ENCODE measurements at places on chromosomes 11 and 22.
A peak's percentile ranks its signal among the peaks of the same experiment; 100 is the strongest.

GRCh38 chr11:67996051-67996450, 7.8 kb downstream of the UNC93B1 start:
- DNase-seq: no peak

DNA sequence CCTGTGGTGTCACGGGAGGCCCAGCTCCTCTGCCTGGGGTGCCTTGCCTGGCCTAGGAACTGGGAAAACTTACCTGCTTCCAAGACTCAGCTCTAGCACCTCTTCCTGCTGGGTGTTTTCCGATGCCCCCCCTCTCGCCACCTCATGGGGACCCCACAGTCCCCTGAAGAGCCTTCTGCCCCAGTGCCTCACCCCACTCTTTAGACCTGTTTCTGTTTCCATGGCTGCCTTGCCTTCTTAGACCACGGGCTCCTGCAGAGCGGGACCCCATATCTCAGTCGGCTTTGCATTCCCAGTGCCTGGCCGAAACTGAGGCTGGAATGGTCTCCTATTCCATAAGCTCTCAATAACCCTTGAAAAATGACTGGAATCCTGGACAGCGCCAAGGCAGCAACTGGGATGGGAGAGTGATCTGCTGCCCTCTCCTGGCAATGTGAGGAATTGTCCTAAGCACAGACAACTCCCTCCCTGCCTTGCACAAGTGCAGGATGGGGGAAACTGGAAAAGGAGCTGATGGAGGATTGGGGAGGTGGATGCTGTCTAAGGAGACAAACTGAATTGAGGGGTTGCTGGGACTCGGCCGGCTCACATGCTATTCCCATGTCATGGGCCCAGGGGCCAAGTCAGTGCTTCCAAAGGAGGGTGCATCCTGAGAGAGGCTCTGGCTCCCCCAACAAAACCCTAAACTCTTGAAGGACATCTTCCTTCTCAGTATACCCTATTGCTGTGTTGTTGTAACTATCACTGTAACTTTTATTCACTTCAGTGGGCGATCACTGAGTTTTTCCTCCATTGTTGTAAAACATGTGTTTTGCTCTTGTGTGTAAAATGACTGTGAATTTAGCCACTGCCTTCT, 26.6 kb upstream of the IL17RA start:
- DNase-seq: peak; percentile 13

DNA sequence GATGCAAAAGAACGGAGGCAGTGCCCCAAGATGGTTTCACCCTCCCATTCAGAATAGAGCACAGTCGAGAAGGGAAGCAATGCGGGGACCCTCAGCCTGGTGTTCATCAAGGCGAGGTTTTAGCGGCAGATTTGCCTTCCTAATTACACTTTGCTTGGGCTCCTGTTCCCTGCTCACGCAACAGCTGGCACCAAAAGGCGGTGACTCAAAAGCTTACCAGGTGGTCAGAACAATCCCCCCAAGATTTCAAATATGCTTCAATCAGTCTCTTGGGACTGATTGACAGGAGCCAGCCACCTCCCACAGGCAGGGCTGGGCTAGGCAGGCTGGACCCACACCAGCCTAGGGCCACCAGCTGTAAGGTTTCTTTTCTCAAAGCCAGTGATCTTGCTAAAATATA, 14.2 kb downstream of the IGSF9B start:
- DNase-seq: no peak

DNA sequence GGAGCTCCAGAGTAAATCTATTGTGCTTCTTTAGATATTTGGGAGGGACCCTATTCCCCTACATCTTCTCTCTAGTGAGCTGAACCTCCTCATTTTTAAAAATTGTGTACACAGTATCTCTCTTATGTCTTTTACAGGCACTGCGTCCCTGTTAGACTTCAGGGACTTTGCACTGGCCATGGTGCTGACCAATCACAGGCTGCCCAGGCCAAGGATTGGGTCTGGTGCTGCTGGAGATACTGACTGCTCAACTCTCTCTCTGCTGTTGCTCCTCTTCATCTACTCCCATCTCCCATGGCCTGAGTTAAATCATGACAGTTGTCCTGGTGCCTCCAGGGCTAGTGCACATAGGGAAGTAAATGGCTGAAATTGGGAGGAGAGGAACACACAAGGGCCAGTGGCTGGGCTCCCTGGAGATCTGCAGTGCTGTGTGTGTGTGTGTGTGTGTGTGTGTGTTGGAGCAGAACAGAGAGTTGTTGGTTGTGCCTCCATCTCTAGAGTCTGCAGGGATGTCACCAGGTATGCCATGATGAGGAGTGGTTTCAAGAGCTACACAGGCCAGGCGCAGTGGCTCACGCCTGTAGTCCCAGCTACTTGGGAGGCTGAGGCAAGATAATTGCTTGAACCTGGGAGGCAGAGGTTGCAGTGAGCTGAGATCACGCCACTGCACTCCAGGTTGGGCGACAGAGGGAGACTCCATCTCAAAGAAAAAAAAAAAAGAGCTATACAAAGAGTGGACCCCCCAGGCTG, 155.3 kb downstream of the ST3GAL4 start:
- no peak for DNase-seq

DNA sequence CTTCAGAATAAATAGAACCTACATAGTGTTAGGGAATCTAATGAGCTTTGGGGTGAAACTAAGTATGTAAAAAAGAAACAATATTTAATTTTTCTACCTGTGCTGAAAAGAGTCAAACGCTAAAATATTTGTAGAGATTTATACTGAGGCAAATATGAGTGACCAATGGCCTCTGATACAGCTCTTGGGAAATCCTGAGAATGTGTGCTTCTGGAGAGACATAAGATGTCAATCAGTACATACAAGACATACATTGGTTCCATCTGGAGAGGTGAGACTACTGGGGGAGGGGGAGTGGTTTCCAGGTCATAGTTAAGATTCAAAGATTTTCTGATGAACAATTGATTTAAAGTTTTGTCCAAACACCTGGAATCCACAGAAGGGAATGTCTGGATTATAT, 970 bp downstream of the ASRGL1 start:
- no peak for DNase-seq

DNA sequence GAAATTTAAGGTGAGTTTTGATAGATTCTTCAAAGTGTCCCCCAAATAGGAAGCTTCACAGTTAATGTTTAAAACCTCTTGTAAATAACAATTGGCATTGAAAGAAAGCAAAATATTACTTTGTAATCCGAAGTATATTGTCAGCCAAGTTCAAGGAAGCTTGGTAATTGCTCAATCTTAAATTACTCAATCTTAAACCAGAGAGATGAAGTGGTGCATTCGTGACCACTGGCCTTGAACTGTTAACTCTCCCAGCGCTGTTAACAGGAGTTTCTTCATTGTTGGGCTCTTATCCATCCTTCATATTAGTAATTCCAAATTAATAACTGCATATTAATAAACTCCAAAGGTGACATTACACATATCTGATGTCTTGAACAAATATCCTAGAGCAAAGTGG, 20.6 kb upstream of the FDX1 start:
- DNase-seq: no peak

GRCh38 chr11:19187833-19188258, 13.9 kb downstream of the CSRP3 start:
- DNase-seq: peak; percentile 29

- no peak for DNase-seq
Measured at GRCh38 chr22:25368271-25368670, 148.8 kb downstream of the CRYBB2 start.

DNA sequence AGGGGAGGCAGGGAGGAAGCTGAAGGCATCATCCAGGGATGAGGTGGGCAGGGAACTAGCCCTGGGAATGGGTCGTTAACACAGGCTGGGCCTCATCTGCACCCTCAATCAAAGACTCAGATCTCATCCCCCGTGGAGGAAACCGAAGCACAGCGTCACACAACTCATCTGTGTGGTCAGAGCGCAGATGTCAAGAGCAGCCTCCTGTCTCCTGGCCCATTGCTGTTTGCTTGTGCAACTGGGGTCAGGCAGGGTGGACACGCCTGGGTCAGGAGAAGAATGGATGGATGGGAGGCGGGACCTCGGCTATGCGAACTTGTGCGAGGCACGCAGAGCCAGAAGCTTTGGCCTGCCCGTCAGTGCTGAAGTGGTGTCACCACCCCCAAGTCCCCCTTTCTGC, 218.1 kb downstream of the CEP164 start:
- DNase-seq: no peak

DNA sequence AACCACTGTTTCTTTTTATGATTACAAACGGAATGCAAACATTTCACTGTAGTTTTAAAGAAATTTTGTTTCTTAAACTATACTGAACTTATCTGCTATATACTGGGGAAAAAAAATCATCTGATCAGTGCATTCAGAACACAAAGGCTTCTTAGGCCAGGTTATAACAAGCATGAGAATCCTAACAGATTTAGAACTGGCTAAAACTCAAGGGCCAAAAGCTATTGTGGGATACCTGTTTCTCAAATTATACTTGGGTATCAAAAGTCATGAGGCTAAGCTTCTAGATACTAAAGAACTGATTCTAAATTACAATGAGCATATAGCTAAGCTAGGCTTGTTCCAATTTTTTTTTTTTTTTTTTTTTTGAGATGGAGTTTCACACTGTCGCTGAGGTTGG, 29.7 kb upstream of the CHRNA10 start:
- no peak for DNase-seq

- no peak for DNase-seq
Measured at GRCh38 chr11:75214411-75214821, 26.2 kb upstream of the TPBGL start.

GRCh38 chr22:20636075-20636812, 128.8 kb downstream of the MED15 start:
- no peak for DNase-seq

- no peak for DNase-seq
Measured at GRCh38 chr22:27541836-27542235, 259.7 kb downstream of the MN1 start.

DNA sequence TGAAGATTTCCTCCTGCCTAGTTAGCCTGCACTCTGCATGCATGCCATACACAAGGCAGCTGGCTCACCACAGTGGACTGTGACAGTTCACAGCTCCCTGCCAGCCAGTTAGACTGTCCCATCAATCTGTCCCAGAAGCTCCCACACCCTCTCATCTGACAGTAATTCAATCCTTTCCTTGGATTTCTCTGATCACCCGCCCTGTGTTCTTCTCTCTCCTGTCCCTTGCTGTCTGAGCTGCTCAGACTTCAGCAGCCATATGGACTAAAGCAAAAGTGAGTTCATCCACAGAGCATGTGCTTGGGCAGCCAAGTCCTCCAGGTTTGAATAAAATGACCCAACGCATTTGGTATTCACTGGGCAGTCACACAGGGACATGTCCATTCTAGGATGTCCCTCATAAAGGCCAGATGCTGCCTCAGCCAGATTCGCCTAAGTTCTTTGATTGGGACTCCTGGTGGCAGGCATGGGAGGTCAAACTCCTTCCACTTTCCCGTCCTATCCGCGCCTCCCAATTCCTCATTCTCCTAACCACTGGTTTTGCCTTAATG, 54.5 kb upstream of the ZBTB44 start:
- DNase-seq: peak; percentile 12

- peak; percentile 61 for DNase-seq
Measured at GRCh38 chr22:17436382-17436980, 67.2 kb downstream of the CECR2 start.

DNA sequence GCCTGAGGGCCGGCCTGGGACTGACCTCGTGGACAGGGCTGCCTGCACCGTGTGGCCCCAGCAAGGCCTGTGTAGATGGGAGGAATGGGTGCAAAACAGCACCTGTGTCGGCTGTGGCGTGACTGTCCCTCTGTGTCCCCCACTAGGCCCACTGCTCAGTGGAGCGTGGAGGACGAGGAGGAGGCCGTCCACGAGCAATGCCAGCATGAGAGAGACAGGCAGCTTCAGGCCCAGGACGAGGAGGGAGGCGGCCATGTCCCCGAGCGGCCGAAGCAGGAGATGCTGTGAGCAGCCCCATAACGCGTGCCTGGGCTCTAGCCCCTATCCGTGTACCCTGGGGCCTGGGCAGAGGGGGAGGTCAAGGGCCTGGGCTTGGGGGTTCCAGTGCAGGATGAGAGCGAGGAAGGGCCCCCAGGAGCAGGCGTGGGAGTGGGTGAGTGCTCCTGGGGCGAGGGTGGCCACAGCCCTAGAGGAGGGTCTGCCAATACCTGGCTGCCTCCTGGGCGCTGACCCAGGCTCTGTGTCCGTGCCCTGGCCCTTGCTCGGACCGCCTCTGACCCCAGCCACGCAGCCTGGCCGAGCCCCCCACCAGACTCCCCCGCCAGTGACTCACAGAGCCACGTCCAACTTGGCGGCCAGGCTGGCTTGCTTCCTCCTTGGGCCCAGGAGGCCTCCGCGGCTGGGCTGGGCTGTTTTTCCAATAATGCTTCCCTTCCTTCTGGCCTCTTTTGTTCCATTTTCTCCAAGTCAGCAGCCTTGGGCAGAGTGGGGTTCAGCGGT, 11.6 kb downstream of the PRR33 start:
- no peak for DNase-seq

DNA sequence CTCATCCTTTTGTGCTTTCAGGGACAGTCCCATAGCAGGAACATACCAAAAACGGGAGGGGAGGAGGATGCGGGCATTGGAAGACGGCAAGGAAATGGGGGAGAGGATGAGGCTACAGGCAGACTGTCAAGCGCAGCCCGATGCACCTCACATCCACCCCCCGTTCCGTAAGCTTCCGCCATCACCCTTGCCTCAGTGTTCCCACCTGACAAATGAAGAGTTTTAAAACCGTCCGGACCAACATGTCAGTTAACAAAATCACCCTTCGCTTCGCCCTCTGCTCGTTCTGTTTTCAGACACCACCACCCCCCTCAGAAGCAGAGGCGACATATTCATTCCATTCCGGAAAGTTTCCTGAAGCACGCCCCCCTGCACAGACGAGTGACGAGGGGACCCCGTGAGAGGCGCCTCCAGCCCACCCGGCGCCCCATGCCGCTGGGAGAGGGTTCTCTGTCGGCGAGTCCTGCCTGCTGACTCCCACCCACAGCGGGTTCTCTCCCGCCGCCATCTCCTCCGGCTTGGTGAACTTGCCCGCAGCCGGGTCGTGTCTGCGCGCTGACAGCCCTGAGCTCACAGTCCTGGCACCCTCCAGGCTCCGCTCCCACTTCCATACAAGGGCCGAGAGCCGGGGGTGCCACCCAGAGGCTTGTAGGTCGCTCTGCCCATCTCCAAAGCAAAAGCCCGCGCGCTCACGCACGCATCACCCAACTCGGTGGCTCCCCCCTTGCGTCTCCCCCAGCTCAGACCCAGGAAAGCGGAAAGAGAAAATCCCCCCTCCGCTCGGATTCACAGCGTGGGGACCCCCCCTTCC, 1.5 kb downstream of the IGSF9B start:
- DNase-seq: peak; percentile 29

- DNase-seq: no peak
Measured at GRCh38 chr11:71574418-71574817, 8.3 kb downstream of the KRTAP5-11 start.

- no peak for DNase-seq
Measured at GRCh38 chr11:47586098-47586855, at the start of gene FAM180B. Gene FAM180B (plus strand): TSS chr11:47586678. CDS start chr11:47586769, 91 bp downstream.

GRCh38 chr22:44663256-44663999, 38.6 kb upstream of the PRR5 start:
- DNase-seq: no peak

DNA sequence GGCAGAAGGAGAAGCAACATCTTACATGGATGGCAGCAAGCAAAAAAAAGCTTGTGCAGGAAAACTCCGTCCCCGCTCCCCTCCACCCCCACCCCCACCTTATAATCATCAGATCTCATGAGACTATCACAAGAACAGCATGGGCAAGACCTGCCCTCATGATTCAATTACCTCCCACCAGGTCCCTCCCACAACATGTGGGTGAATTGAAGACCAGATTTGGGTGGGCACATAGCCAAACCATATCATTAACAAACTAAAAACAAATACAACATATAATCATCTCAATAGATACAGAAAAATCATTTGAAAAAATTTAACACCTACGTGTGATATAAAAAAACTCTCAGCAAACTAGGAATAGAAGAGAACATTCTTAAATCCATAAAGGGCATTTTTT, 88.8 kb downstream of the BUD13 start:
- no peak for DNase-seq

GRCh38 chr11:70297341-70297740, 26.9 kb downstream of the PPFIA1 start:
- DNase-seq: no peak

All from nucleus accumbens (tissue), 56 donors.